ENCODE measurements at places on chromosomes 5 and 9. TPM values are rescaled to one million over a fixed set of nuclear protein-coding genes. Genes with fewer than 3 reads are reported as not detected.

- H3K36me3 ChIP-seq: no peaks in the 10 kb centered on the region
- H3K27ac ChIP-seq: no peak overlapping the region
- H3K27me3 ChIP-seq: peaks cover 25% of the 10 kb centered on the region
- no peak for DNase-seq
- H3K4me1 ChIP-seq: no peaks in the 10 kb centered on the region
- H3K4me3 ChIP-seq: no peak overlapping the region
These were observed 401.9 kb downstream of the TLE4 start for GRCh38 chr9:79973627-79974026.

DNA sequence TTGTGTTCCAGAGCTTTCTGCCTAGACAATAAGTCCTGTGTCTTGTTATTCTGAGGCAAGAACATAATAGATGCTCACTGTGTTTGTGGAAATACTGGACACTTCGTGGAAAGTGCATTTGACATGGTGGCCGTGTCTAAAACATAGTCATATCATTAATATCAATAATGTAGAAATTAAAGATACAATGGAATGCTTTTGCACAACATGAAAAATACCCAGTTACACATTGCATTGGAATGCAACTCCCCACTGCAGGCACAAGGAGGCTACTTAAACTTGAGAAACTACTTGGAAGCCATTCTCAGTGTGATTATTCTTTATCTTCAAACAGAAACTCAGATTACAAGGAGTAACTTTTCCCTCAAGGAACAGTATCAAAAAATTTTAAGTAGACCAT, 145.3 kb upstream of the ZNF462 start:
- H3K4me1 ChIP-seq: no peaks in the 10 kb centered on the region
- no peaks in the 10 kb centered on the region for H3K27me3 ChIP-seq
- DNase-seq: no peak
- H3K36me3 ChIP-seq: no peaks in the 10 kb centered on the region
- H3K27ac ChIP-seq: no peak overlapping the region

GRCh38 chr9:8857926-8858595, 1058.5 kb upstream of the DMAC1 start:
- H3K27ac ChIP-seq: no peak overlapping the region
- H3K36me3 ChIP-seq: peaks cover 3% of the 10 kb centered on the region
- H3K27me3 ChIP-seq: peaks cover 67% of the 10 kb centered on the region
- peak; percentile 9 for DNase-seq
- H3K4me1 ChIP-seq: peaks cover 16% of the 10 kb centered on the region
- peak overlapping the region; percentile 70 for H3K4me3 ChIP-seq

GRCh38 chr5:143244000-143244736, 159.3 kb downstream of the NR3C1 start:
- H3K27me3 ChIP-seq: peaks cover 6% of the 10 kb centered on the region
- no peak overlapping the region for H3K4me3 ChIP-seq
- no peaks in the 10 kb centered on the region for H3K4me1 ChIP-seq
- H3K36me3 ChIP-seq: peaks cover 3% of the 10 kb centered on the region
- no peak for DNase-seq
- no peak overlapping the region for H3K27ac ChIP-seq

GRCh38 chr9:131015112-131015511, 6.1 kb downstream of the LAMC3 start:
- peaks cover 38% of the 10 kb centered on the region for H3K27me3 ChIP-seq
- no peak for DNase-seq
- H3K36me3 ChIP-seq: no peaks in the 10 kb centered on the region
- no peak overlapping the region for H3K4me3 ChIP-seq
- H3K4me1 ChIP-seq: no peaks in the 10 kb centered on the region

- no peak overlapping the region for H3K27ac ChIP-seq
- peaks cover 84% of the 10 kb centered on the region for H3K27me3 ChIP-seq
- peaks cover 19% of the 10 kb centered on the region for H3K4me1 ChIP-seq
- no peak overlapping the region for H3K4me3 ChIP-seq
These were observed 3.8 kb downstream of the BARHL1 start for GRCh38 chr9:132585954-132586829.

GRCh38 chr9:2966565-2967300, 122.8 kb upstream of the PUM3 start:
- no peak overlapping the region for H3K27ac ChIP-seq
- DNase-seq: no peak
- no peaks in the 10 kb centered on the region for H3K4me1 ChIP-seq
- H3K27me3 ChIP-seq: peaks cover 11% of the 10 kb centered on the region
- no peak overlapping the region for H3K4me3 ChIP-seq
- H3K36me3 ChIP-seq: no peaks in the 10 kb centered on the region

DNA sequence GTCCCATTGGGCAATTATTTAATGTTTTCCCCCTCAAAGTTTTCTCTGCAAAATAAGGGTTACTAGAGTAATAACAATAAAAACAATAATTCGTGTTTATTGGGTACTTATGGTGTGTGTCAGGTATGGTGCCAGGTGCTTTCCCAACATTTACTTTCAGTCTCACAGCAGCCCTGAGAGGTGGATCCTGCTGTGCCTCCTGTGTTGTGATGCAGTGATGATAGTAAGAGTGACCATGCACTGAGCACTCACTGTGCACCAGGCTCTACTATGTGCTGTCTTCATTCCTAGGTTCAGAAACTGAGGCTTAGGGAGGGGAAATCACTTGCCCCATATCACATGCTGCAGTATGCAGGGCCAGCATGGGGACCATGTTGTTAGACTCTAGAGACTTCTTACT, 15.5 kb downstream of the OTULINL start:
- peaks cover 73% of the 10 kb centered on the region for H3K4me1 ChIP-seq
- no peak for DNase-seq
- no peak overlapping the region for H3K4me3 ChIP-seq
- peaks cover under 1% of the 10 kb centered on the region for H3K36me3 ChIP-seq
- H3K27ac ChIP-seq: peak overlapping the region; percentile 34

DNA sequence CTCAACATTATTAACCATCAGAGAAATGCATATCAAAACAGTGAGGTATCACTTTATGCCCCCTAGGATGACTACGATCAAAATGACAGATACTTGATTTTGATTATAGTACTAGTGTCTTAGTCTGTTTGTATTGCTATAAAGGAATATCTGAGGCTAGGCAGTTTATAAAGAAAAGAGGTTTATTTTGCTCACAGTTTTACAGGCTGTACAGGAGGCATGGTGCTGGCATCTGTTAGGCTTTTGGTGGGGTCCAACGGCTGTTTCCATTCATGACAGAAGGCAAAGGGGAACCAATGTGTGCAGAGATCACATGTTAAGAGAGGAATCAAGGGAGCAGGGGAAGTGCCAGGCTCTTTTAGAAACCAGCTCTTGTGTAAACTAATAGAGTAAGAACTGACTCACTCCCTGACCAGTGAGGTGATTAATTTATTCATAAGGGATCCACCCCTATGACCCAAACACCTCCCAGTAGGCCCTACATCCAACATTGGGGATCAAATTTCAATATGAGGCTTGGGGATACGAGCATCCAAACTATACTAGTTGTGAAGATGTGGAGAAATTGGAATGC, 16.0 kb upstream of the AFF4 start:
- H3K27ac ChIP-seq: no peak overlapping the region
- H3K4me1 ChIP-seq: no peaks in the 10 kb centered on the region
- no peak overlapping the region for H3K4me3 ChIP-seq

DNA sequence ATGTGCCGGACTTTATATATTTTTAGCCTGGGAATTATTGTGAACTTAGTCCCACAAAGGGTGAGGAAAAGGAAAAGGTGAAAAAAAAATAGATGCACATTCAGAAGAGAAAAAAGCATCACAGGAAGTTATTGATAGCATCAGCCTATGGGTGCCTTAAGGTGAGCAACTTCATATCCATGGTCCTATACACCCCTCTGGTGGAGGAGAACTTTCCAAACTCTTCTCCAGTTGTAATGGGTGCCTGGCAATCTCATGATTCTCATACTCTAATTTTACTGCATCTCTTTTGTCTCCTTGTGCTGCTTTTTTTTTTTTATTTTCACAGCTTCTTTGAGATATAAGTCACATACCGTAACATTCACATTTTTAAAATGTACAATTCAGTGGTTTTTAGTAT, 107.4 kb downstream of the JAKMIP2 start:
- H3K4me3 ChIP-seq: no peak overlapping the region
- no peaks in the 10 kb centered on the region for H3K36me3 ChIP-seq
- H3K4me1 ChIP-seq: no peaks in the 10 kb centered on the region
- no peaks in the 10 kb centered on the region for H3K27me3 ChIP-seq
- no peak for DNase-seq

GRCh38 chr5:135158982-135159381, 125.0 kb upstream of the PITX1 start:
- peaks cover 9% of the 10 kb centered on the region for H3K36me3 ChIP-seq
- H3K27ac ChIP-seq: no peak overlapping the region
- H3K4me3 ChIP-seq: no peak overlapping the region
- no peak for DNase-seq

GRCh38 chr5:143664623-143665022, 147.3 kb upstream of the HMHB1 start:
- no peak overlapping the region for H3K4me3 ChIP-seq
- H3K27me3 ChIP-seq: peaks cover 14% of the 10 kb centered on the region
- no peaks in the 10 kb centered on the region for H3K36me3 ChIP-seq
- peaks cover 5% of the 10 kb centered on the region for H3K4me1 ChIP-seq

DNA sequence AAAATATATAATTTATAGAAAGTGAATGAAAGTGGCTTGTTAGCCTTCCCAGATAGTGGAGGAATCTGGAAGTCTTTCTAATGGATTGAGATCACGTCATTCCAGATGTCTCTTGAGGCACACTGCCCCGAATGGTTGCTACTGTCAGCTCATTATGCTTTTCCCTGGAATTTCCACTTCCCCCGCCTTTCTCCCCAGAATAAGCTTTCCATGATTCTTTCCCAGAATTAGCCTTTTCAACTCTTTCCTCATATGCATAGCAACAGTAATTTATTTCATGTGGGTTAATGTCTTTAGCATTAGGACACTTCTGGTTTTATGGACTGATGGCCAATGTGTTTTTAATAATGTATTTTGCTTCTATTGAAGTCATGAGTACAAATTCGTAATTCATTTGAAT, 81.5 kb downstream of the PALM2AKAP2 start:
- no peaks in the 10 kb centered on the region for H3K36me3 ChIP-seq
- peaks cover 18% of the 10 kb centered on the region for H3K27me3 ChIP-seq
- H3K4me3 ChIP-seq: no peak overlapping the region
- no peak for DNase-seq
- no peaks in the 10 kb centered on the region for H3K4me1 ChIP-seq

- no peaks in the 10 kb centered on the region for H3K36me3 ChIP-seq
- H3K27me3 ChIP-seq: no peaks in the 10 kb centered on the region
- DNase-seq: no peak
- H3K4me3 ChIP-seq: no peak overlapping the region
These were observed 320.9 kb upstream of the KLF4 start for GRCh38 chr9:107810461-107810961.

- H3K36me3 ChIP-seq: peaks cover 9% of the 10 kb centered on the region
- no peaks in the 10 kb centered on the region for H3K27me3 ChIP-seq
- no peak overlapping the region for H3K4me3 ChIP-seq
- peaks cover 13% of the 10 kb centered on the region for H3K4me1 ChIP-seq
- no peak overlapping the region for H3K27ac ChIP-seq
These were observed 2.8 kb upstream of the PARP8 start for GRCh38 chr5:50663636-50664035.

GRCh38 chr9:21996438-21996837, 1.8 kb downstream of the CDKN2B-AS1 start:
- peak overlapping the region; percentile 84 for H3K4me3 ChIP-seq
- H3K27ac ChIP-seq: no peak overlapping the region
- H3K27me3 ChIP-seq: peaks cover 63% of the 10 kb centered on the region
- peaks cover 2% of the 10 kb centered on the region for H3K36me3 ChIP-seq
- DNase-seq: no peak
- peaks cover 15% of the 10 kb centered on the region for H3K4me1 ChIP-seq

DNA sequence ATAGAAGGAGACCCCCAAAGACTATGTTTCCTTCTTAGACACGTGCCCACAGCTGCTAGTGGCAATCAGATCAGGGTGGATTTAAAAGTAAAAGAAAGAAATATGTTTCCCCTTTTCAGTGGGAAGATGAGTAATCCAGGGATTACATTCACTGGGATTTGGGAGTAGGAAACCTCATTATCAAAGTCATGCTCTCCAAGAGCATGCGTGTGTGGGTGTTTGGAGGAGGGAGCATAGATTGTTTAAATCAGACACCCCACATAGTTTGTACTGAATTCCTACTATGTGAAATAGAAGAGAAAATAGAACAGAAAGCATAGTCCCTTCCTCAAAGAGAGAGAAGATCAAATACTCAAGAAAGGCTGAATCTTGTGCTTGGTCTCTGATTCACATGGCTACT, 65.5 kb upstream of the TBCA start:
- peaks cover 5% of the 10 kb centered on the region for H3K4me1 ChIP-seq
- no peak for DNase-seq
- no peak overlapping the region for H3K4me3 ChIP-seq
- H3K27ac ChIP-seq: no peak overlapping the region

GRCh38 chr9:81847181-81847915, 80.9 kb upstream of the SPATA31D4 start:
- no peaks in the 10 kb centered on the region for H3K27me3 ChIP-seq
- DNase-seq: no peak
- no peak overlapping the region for H3K27ac ChIP-seq

GRCh38 chr9:121483473-121484031, 16.1 kb downstream of the GGTA1 start:
- no peak overlapping the region for H3K27ac ChIP-seq
- H3K4me1 ChIP-seq: no peaks in the 10 kb centered on the region
- no peak overlapping the region for H3K4me3 ChIP-seq

DNA sequence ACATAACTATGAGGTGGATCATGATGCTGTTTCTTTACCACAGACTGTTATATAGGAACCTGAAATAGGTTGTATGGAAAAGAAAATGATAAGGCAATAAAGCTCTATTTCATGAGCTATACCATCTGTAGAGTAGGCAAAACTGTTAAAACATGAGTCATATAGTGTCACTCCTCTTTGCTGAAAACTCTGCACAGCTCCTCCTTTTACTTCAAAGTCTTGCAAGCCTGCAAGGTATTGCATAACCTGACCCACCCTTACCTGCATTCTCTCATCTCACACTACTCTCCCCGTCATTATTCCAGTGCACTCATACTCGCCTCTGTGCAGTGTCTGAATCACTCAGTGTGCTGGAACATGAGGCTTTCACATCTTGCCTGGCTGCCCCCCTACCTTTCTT, 790.1 kb downstream of the EFNA5 start:
- no peaks in the 10 kb centered on the region for H3K36me3 ChIP-seq
- no peaks in the 10 kb centered on the region for H3K27me3 ChIP-seq
- H3K4me1 ChIP-seq: no peaks in the 10 kb centered on the region
- H3K4me3 ChIP-seq: no peak overlapping the region
- no peak overlapping the region for H3K27ac ChIP-seq
- no peak for DNase-seq

GRCh38 chr5:91742550-91742949, 359.4 kb upstream of the ARRDC3 start:
- H3K4me3 ChIP-seq: no peak overlapping the region
- no peak overlapping the region for H3K27ac ChIP-seq
- no peaks in the 10 kb centered on the region for H3K4me1 ChIP-seq
- no peaks in the 10 kb centered on the region for H3K27me3 ChIP-seq
- no peaks in the 10 kb centered on the region for H3K36me3 ChIP-seq

SLC1A3 gene
- 0.62 TPM for total RNA-seq

RFK gene
- 9.6 TPM for total RNA-seq

TBCA gene
- 175 TPM for total RNA-seq

PCA3 gene
- not detected for total RNA-seq

ADAMTSL2 gene
- total RNA-seq: 0.07 TPM

PKD2L2 gene
- not detected for total RNA-seq

PCDHB8 gene
- not detected for total RNA-seq

PCDH1 gene
- total RNA-seq: 0.25 TPM

SHC3 gene
- total RNA-seq: not detected

SHB gene
- 1.6 TPM for total RNA-seq

CAMK4 gene
- 96.0 TPM for total RNA-seq
